ENCODE measurements at places on chromosomes 1 and 21.

DNA sequence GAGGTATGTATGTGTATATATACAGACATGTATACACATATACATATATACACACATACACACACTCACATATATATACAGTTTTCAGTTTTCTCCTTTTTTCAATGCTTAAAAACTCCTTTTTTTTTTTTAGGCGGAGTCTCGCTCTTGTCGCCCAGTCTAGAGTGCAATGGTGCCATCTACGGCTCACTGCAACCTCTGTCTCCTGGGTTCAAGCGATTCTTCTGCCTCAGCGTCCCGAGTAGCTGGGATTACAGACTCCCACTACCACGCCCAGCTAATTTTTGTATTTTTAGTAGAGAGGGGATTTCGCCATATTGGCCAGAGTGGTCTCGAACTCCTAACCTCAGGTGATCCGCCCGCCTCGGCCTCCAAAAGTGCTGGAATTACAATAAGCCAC lies 27.0 kb downstream of the STYXL2 start:
- ATAC-seq: no peak

DNA sequence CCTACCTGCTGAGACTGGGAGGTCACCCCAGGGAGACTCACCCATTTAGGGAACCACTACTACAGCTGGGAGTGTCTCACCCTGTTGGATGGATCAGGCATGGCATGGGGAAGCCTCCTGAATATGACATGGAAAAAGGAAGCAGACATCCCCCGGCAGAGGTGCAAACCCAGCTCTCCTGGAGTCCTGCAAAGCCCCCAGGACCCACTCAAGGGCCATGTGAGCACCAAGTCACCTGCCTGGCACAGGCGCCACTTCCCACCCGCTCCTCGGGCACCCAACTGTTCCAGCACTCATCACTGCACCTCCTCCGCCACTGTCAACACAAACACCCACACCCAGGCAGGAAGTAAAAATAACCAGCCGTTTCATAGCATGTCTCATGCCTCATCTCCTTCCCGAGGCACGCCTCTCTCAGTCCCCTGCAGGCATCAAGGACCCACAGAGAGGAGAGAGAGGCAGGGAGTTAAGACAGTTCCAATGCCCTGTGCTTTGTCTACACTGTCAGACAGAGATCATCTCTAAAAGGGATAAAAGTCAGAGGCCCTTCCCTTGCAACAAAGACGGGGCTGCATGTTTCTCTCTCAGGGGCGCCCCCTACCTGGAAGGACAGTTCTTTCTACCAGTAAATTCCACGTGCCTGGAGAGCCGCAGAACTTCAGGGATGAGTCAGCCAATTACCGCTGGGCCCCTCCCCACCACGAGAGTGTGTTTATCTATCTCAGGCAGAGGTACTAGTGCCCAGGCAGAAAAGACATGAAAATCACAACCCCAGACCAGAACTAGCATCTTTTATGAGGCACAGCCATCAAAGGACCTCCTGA lies 150.1 kb upstream of the SOD1 start:
- ATAC-seq: peak; percentile 56

- ATAC-seq: no peak
Measured at GRCh38 chr21:34820051-34820450, 151.3 kb downstream of the CLIC6 start.

- no peak for ATAC-seq
Measured at GRCh38 chr1:20194224-20194623, 7.9 kb upstream of the PLA2G2C start.

GRCh38 chr21:24276204-24276603 lies 1331.1 kb downstream of the MRPL39 start:
- no peak for ATAC-seq

GRCh38 chr21:15797577-15798363 lies 68.0 kb downstream of the USP25 start:
- ATAC-seq: no peak

GRCh38 chr1:15332525-15332924 lies 77.2 kb upstream of the EFHD2 start:
- ATAC-seq: no peak

- no peak for ATAC-seq
Measured at GRCh38 chr1:62213075-62213914, 18.6 kb downstream of the L1TD1 start.

- ATAC-seq: no peak
Measured at GRCh38 chr1:176896216-176896615, 268.3 kb downstream of the ASTN1 start.

DNA sequence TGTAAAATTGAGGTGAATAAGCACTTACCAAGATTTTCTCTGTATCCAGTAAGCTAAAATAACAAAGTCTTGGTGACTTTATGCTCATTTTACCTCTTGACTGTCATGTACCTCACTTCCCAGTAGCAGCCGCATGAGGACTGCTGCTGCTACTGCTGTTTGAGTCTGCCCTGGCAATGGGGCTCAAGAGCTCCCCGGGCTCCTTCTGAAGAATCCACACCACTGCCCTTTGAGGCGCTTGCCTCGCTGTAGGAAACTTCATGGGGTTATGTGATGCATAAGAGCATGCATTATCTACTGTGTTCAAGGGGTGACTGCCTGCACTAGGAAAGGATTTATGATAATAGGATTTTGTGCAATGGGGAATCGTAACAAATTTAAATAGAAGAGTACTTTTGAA lies 113.5 kb downstream of the NTNG1 start:
- ATAC-seq: no peak
